A549 treated with DMSO at 1 μM for 4 hours (cell line): ENCODE measurements at places on chromosomes 7 and 10. TPM values are rescaled to one million over a fixed set of nuclear protein-coding genes. Genes with fewer than 3 reads are reported as not detected.

MYO3A gene
- 0.11 TPM in 1 of 5 replicates, not detected in the others for total RNA-seq

HOXA11 gene
- 0.63 to 1.2 TPM (median 0.79 TPM) in 5 replicates for total RNA-seq

CLRN3 gene
- total RNA-seq, result not detected in 5 replicates

CTAGE4 gene
- total RNA-seq, result not detected in 5 replicates

PTPRZ1 gene
- total RNA-seq, result not detected in 5 replicates

HUS1 gene
- total RNA-seq, result 18.1 to 24.8 TPM (median 19.3 TPM) in 5 replicates

GPR15LG gene
- not detected in 5 replicates for total RNA-seq

LMOD2 gene
- total RNA-seq, result not detected in 5 replicates

HOXA1 gene
- total RNA-seq, result 2.3 to 4.4 TPM (median 3.6 TPM) in 5 replicates

AS3MT gene
- 3.9 to 5.7 TPM (median 4.5 TPM) in 5 replicates for total RNA-seq

CD36 gene
- total RNA-seq, result 0.07 to 0.21 TPM (median 0.09 TPM) in 4 of 5 replicates, not detected in the other

OR2A12 gene
- total RNA-seq, result not detected in 5 replicates

AEBP1 gene
- not detected in 5 replicates for total RNA-seq

VPS37D gene
- total RNA-seq, result 3.1 to 5.5 TPM (median 4.4 TPM) in 5 replicates

TAS2R3 gene
- 0.07 TPM in 1 of 5 replicates, not detected in the others for total RNA-seq

PIK3CG gene
- not detected in 5 replicates for total RNA-seq

GTF2IRD1 gene
- 9.1 to 13.2 TPM (median 11.1 TPM) in 5 replicates for total RNA-seq

CACNA2D1 gene
- 5.4 to 12.3 TPM (median 11.0 TPM) in 5 replicates for total RNA-seq

ASZ1 gene
- not detected in 5 replicates for total RNA-seq

SH2D4B gene
- total RNA-seq, result 0.02 to 0.08 TPM (median 0.06 TPM) in 3 of 5 replicates, not detected in the others
